ENCODE measurements at places on chromosomes 11 and 22. TPM values are rescaled to one million over a fixed set of nuclear protein-coding genes. Genes with fewer than 3 reads are reported as not detected.

DNA sequence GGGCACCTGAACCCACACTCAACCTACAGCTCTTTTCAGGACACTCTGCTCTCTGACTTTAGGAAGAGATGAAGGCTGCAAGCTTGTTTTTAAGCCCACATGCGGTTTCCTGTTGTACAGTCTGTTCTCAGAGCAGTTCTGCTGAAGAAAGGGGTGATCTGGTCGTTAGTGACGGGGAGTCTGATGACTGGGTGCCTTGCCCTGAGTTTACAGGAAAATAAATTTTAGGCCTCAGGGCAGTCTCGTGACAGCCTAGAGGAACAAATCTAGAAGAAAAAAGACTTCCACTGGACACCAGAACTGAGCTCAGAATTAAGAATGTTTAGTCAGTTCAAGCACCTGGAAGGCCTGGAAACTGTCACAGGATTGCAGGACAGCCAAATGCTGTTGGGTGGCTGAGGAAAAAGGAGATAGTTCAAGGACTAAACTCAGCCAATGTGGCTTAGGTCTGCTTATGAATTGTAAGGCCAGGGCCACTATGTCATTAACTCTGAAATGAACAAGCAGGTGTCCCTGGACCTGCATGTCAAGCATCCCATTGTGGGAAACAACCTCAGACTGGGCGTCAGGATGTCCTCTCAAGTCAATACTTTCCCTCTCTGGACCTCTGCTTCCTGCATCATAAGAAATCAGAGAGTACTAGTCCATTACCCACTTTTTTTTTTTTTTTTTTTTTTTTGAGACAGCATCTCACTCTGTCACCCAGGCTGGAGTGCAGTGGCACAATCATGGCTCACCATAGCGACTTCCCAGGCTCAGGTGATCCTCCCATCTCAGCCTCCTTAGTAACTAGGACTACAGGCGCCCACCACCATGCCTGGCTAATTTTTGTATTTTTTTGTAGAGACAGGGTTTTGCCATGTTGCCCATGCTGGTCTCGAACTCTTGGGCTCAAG is 5.7 kb downstream of the PIK3IP1 start:
- H3K27me3 ChIP-seq = no peaks in the 10 kb centered on the region
- peak overlapping the region; percentile 50 for H3K27ac ChIP-seq
- peaks cover 71% of the 10 kb centered on the region for H3K36me3 ChIP-seq
- no peak for DNase-seq
- H3K4me1 ChIP-seq = peaks cover 37% of the 10 kb centered on the region

- no peak overlapping the region for H3K27ac ChIP-seq
- DNase-seq = no peak
- no peaks in the 10 kb centered on the region for H3K27me3 ChIP-seq
These were observed 979 bp downstream of the ABCG4 start for GRCh38 chr11:119149786-119150275.

DNA sequence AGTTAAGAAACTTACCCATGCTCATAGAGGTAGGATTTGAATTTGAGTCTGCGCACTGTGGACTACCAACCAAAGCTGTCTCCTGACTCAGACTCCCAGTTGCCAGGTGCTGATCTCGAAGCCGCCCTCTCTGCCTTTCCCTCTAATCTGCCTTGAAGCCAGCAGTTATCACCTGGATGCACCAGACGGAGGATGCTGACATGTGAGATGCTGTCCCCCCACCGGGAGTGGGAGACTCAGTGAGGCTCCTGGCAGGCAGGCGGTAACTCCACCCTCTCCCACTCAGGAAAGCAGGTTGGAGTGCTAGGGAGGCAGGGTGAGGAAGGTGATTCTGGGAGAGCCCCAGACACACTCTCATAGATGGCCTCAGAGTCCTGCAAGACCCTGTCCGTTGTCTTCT is 40.4 kb downstream of the KIAA1671 start:
- no peaks in the 10 kb centered on the region for H3K27me3 ChIP-seq
- H3K4me3 ChIP-seq = no peak overlapping the region
- no peak overlapping the region for H3K27ac ChIP-seq
- DNase-seq = no peak
- H3K4me1 ChIP-seq = no peaks in the 10 kb centered on the region
- H3K36me3 ChIP-seq = no peaks in the 10 kb centered on the region

GRCh38 chr11:65477149-65477965 is 21.5 kb upstream of the MALAT1 start:
- peak overlapping the region; percentile 99 for H3K27ac ChIP-seq
- no peaks in the 10 kb centered on the region for H3K27me3 ChIP-seq
- H3K4me3 ChIP-seq = peak overlapping the region; percentile 76

DNA sequence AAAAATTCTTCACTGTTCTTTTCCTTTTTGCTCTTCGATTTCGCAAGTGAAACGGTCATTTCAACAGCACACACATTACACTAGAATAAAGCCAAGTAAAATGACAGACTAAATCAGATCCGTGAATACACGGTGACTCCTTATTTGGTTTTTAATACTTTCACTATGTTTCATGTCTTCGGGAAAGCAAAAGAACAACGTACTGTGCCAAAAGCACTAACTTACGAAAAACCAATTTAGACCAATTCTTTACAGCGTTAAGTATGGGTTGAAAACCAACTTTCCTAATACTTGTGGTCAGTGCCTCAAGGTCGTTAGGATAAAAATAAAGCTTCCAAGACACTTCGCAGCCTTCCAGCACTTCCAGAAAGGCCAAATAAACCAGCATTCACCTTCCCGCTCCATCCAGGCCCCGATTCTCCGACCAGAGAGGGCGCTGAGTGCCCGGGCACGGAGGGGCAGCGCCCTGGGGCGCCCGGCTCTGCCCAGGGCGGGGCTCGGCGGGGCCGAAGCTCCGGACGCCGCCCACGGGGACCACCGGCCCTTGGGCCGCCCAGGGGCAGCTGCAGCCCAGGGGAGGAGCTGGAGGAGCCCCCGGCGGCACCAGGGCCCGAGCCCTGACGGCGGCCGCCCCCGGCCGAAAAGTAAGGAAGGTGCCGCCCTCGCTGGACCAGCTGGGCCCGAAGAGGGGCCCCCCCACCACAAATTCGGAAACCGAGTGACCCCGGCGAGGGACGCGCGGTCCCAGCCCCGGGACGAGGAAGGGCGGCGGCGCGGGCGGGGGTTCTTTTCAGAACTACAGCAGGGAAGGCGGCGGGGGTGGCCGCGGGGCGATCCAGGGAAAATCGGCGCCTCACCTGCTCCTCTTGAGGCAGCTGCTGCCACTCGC is 499 bp downstream of the ATL3 start:
- no peaks in the 10 kb centered on the region for H3K27me3 ChIP-seq
- H3K36me3 ChIP-seq = no peaks in the 10 kb centered on the region
- peak overlapping the region; percentile 95 for H3K4me3 ChIP-seq

The WNT11 gene
- 1.6 TPM for total RNA-seq

DNA sequence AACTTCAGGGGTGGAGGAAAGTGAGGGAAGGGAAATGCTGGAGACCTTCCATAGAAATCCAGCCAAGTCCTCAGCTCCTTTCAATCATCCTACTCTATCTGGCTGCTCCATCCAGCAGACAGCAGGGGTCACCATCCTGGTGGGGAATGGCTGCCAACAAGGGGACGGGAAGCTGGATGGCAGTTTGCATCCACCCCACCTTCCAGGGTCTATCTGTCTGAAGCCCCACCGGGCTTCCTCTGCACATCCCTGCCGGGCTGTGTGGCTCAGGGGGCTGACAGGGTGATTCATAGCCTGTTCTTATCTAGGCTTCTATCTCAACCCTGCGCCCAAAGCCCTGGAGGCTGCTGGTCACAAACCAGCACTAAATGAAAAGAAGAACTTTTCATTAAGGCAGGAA is 1.1 kb downstream of the SYTL2 start:
- H3K4me3 ChIP-seq = peak overlapping the region; percentile 57
- H3K27ac ChIP-seq = peak overlapping the region; percentile 9
- no peaks in the 10 kb centered on the region for H3K36me3 ChIP-seq
- H3K4me1 ChIP-seq = no peaks in the 10 kb centered on the region
- no peak for DNase-seq

DNA sequence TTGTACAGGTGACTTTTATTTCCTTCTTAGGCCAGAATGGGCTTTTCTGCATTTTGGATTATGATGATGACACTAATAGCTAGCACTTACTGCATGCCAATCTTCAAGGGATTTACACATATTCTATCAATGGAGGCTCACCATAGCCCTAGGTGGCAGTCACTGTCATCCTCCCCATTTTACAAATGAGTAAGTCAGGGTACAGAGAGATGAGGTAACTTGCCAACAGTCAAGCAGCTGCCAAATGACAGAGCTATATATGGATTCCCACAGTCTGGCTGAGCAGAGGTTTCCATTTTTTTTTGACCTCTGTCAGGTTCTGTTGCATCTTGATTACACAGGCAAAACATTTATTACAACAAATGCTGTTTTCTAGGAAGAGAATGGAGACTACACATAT is 23.8 kb upstream of the C11orf96 start:
- H3K4me1 ChIP-seq = no peaks in the 10 kb centered on the region
- DNase-seq = no peak
- no peaks in the 10 kb centered on the region for H3K27me3 ChIP-seq
- H3K4me3 ChIP-seq = no peak overlapping the region
- H3K36me3 ChIP-seq = peaks cover 31% of the 10 kb centered on the region

DNA sequence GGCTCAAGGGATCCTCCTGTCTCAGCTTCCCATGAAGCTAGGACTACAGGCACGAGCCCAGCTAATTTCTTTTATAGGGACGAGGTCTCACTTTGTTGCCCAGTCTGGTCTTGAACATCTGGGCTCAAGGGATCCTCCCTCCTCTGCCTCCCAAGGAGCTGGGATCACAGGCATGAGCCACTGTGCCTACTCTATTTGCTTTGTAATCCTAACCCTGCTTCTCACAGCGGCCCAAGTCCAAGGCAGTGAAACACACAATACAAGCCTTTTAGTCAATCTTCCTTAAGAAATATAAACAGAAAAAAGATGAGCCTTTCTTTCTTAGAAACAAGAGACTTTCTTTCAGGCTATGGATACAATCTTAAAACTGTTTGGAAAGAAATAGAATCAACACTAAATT is 115.2 kb upstream of the SORL1-AS1 start:
- H3K27me3 ChIP-seq = no peaks in the 10 kb centered on the region
- H3K27ac ChIP-seq = no peak overlapping the region
- no peaks in the 10 kb centered on the region for H3K4me1 ChIP-seq
- no peak for DNase-seq
- no peaks in the 10 kb centered on the region for H3K36me3 ChIP-seq
- H3K4me3 ChIP-seq = no peak overlapping the region

DNA sequence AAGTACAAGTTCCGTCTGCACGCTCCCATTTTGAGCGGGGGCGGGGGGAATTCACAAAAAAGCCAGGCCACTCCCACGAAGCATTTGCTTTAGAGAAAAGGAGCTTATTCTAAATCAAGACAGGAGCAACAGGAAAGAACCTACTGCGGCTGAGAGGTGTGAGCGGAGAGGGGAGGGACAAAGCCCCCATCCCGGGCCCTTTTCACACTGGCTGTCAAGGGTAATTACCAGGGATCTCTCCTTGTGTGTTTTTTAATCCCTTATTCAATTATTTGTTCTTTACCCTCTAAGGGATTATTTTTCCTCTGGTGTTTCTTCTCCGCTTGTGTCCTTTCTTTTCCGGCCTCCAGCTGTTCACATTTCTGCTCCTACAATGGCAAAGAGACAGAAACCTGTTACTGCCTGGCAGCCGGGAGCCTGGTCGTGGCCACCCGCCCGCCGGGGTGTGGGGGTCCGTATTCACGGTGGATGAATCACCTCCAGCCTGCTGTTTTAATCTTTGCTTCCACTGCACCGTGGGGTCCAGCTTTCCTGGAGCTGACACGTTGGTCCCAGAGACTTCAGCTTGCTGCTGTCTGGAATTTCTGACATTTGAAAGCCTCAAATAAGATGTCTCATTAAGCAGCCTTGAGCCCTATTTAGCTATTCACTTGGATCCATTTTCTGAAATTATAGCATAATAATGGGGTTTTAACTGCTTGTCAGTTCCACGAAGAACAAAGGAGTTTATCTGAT is 61.4 kb upstream of the FADD start:
- H3K4me3 ChIP-seq = no peak overlapping the region
- H3K27ac ChIP-seq = no peak overlapping the region
- no peaks in the 10 kb centered on the region for H3K36me3 ChIP-seq
- peaks cover 7% of the 10 kb centered on the region for H3K4me1 ChIP-seq
- no peaks in the 10 kb centered on the region for H3K27me3 ChIP-seq

The SLC22A6 gene
- not detected for total RNA-seq

The CD3G gene
- not detected for total RNA-seq

DNA sequence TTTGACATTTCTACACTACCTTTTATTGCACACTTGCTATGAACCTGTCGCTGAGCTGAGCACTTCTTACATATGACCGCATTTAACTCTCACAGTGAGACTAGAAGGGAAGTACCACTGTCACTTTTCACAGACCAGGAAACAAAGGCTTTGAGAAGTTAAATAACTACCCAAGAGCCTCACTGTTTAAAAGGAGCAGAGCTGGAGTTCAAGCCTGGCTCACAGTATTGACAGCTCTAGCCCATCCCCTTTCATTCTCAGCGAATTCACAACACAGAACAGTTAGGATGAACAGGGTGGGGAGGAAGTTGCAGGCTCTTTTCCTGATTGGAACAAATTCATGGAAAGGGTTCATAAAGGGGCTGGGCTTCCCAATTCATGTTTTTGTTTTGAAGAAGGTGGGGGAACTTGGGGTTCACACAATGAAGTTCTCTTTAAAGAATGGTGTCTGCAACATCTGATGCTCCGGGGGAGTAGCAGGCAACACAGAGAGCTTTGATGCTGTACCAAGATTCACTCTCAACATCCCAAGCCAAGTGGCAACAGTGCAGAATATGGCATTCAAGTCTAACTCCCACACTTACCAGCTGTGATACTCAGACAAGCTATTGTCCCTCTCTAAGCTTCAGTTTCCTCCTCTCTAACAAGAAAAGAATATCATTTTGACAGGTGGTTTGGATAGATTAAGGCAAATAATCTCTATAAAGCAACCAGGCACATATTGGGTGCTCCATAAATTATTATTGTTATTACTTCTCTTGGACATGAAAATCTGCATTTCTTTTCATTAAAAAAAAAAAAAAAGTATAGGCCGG is 17.2 kb downstream of the SCGB1A1 start:
- H3K27ac ChIP-seq = no peak overlapping the region
- no peak for DNase-seq
- no peaks in the 10 kb centered on the region for H3K36me3 ChIP-seq
- H3K4me3 ChIP-seq = no peak overlapping the region

DNA sequence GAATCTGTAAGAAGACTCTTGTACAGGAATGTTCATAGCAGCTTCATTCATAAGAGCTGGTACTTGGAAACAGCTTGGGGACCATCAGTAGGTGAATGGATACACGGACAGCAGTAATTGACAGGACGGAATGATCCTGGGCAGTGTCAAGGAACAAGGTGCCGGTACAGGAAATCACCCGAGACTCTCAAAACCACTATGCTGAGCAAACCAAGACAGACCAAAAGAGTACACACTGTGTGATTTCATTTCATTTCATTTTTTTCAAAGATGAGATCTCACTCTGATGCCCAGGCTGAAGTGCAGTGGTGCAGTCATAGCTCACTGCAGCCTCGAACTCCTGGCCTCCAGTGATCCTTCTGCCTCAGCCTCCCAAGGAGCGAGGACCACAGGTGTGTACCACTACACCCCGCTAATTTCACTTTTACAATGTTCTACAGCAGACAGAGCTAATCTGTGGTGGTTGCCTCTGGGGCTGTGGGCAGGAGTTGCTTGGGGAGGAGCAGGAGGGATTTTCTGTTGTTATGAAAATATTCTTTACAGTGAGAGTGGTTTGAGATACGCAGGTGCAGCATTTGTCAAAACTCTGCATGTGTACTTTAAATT is 15.6 kb downstream of the PARVB start:
- no peaks in the 10 kb centered on the region for H3K4me1 ChIP-seq
- no peak for DNase-seq
- H3K27me3 ChIP-seq = no peaks in the 10 kb centered on the region
- H3K36me3 ChIP-seq = no peaks in the 10 kb centered on the region
- no peak overlapping the region for H3K27ac ChIP-seq
- no peak overlapping the region for H3K4me3 ChIP-seq
